ENCODE measurements at places on chromosomes 13 and 19.

DNA sequence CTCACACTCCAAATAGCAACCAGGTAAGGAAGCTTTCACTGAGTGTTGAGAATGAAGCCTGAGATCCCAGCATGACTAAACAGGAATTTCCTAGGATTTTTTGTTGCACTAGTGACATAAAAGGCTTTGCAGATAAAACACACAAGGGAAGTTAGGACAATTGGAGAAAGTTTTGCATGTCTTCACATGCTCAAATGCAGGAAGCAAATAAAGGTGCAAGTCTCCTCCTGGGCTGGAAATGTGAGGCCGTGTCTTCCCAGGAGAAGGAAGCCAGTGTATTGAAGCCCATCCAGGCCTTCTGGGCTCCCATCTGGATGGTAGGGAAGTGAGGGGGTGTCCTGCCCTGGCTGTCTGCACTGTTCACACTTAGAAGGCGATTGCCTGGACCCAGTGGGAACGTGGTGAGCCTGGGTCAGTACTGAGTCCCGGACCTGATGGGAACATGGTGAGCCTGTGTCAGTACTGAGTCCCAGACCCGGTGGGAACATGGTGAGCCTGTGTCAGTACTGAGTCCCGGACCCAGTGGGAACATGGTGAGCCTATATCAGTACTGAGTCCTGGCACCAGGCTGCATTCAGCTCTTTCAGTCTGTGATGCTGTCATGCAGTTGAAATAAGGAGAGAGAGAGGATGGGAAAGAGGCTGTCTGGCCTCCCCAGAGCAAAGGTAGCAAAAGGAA is 38.7 kb downstream of the SIAH3 start:
- no peak for DNase-seq

- no peak for DNase-seq
These were observed 977.3 kb downstream of the UQCRFS1 start for GRCh38 chr19:28235606-28236125.

- no peak for DNase-seq
These were observed 532.6 kb upstream of the GPC6 start for GRCh38 chr13:92694047-92694446.

- DNase-seq: no peak
These were observed 39.1 kb upstream of the EEF1AKMT1 start for GRCh38 chr13:20812890-20813289.

- no peak for DNase-seq
These were observed 17.2 kb downstream of the KCNC3 start for GRCh38 chr19:50311723-50312635.
